ENCODE measurements at places on chromosomes 6 and 20.
A peak's percentile ranks its signal among the peaks of the same experiment; 100 is the strongest.

GRCh38 chr20:20353576-20353975, 14.3 kb upstream of the INSM1 start:
- DNase-seq, result no peak

- no peak for DNase-seq
These were observed 53.7 kb downstream of the NUDT3 start for GRCh38 chr6:34338811-34339210.

DNA sequence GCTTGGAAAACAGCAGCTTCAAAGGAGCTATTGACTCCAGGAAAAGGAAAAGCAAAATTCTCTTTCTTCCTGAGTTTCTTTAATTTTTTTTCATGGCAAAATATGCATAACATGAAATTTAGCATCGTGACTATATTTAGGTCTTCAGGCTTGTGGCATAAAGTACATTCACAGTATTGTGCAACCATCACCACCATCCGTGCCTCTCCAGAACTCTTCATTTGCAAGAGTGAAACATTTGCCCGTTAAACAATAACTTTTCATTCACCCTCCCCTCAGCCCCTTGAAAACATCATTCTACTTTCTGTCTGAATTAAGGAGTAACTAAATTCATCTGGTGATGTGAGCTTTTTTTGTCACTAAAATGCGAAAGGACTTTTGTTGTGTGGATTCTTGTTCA, 251.7 kb downstream of the PHACTR1 start:
- DNase-seq, result no peak

DNA sequence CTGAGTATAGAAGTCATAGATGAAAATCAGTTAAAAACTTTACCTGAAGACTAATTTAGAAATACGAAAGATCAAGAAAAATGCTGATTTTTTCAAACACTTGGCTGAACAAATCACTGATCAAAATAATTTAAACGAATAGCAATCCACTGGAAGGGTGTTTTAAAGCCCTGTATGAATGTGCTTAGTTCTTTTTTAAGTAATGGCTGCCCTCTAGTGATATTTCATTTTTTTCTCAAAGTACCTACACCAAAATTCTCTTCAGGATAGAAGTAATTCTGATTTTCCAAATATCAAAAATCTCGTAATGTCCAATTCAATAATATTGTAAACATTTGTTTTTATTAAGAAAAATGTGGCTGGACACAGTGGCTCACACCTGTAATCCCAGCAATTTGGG, 32.5 kb downstream of the AKAP7 start:
- DNase-seq, result no peak

- DNase-seq, result peak; percentile 95
These were observed at the start of gene SPATA2 for GRCh38 chr20:49915380-49916145. TSS of gene SPATA2 (minus strand) at chr20:49915529. CDS start at chr20:49908490, 7,039 bp downstream.

DNA sequence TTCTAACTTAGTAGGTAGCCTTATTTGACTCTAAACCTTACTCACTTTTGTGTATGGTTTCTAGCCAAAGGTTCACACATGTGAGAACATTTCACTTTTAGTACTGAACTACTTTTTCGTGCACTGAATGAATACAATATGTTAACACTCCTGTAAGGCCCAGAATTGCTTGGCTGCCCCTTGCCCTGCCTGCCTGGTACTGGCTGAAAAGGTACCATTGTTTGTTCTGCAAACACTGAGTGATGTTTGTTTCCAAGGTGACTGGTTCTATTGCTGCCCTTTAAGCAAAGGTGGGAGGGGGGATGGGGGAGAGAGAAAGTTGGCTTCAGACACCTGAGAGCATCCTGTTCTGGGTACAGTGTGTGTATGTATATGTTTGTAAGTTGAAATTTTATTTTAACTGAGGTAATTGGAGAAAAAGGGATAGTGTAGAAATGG, 31.2 kb downstream of the RREB1 start:
- peak; percentile 64 for DNase-seq

DNA sequence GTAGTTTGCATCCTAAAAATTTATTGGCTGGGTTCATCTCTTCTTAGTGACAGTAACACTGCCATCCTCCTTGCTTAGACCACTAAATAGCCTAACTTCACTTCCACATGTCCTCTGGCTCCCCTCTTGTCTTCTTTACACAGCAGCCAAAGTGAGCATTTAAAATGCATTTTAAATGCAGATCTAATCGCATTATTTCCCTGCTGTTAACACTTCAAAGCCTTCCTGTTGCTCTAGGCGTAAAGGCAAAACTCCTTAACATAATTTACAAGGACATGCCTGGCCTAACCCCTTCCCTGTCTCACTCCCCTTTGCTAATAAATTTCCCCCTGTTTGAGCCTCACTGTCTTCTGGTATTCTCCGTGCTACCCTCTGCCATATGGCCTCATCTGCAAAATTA, 26.5 kb downstream of the NKAIN2 start:
- no peak for DNase-seq

DNA sequence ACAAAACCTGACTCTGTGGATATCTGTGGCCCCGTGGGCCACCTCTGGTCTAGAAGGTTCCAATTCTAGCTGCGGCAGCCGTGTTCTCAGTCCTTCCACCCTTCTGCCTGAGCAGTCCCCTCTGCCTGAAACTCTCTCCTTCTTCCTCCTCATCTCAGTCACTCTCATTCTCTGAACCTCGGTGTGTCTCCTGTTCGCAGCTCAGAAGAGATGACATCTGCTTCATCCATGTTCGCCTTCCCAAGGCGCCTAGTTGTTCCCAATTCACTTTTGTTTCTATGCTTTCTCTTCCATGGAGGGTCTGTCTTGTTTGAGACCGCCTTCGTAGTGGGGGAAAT, 95.5 kb downstream of the CEBPB start:
- peak; percentile 32 for DNase-seq

DNA sequence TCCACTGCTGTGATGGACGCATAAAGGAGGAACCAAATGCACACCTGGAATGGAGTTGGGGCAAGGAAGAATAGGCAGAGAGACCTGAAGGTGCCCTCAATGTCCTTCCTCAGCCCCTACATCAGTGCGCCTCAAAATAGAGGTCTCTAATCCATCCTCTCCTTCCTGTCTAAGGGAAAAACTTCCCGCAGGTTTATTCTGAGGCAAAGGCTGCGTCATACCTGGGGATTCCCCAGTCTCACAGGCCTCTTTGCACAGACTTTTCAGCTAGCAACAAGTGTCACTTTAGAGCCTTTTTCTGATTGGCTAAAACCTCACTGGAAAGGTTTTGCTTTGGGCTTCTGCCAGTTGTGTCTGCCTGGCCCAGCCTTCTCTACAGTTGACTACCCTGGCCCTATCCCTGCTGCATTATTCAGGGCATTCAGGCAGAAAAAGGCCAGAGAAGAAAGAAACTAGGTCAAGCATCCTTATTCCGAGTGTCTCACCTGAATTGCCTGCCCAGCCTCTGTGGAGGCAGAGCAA, 1.8 kb upstream of the HLA-DQB1 start:
- peak; percentile 62 for DNase-seq

GRCh38 chr6:97102145-97102790, 177.7 kb downstream of the KLHL32 start:
- DNase-seq, result peak; percentile 21

GRCh38 chr6:51322505-51322904, 503.8 kb downstream of the TFAP2B start:
- DNase-seq, result no peak

DNA sequence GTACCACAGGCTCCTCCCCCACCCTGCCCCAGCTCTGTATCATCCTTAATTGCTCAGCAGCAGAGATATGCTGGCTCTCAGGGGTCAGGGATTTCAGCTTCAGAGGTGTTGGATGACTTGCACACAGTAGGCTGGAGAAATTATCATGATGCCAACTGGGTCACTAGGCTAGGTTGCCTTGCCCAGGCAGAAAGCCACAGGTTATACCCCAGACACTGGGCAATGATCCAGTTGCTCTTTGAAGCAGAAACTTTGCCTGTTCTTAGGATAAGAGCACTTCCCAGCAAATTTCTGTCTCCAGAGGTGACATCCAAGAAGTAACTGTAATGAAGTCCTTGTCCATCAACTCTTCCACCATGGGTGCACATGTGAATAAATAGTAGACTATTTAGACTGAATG, 38.3 kb upstream of the SCML4 start:
- no peak for DNase-seq

DNA sequence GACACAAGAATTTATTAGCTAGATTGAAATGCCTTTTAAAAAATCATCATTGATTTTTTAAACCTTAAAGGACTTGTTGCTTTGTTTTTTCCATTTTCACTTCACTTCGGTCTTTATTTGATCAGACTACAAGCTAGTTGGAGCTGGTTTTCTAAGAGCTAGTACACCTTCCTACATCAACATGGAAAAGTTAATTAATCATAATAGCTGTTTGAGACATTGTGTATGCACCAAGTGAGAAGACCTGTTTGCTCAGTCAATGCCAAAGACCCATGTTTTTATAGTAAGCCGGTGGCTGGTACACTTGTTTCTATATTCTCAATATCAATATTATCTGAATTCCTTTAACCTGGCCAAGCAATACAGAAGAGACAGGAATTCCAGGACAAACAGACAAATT, 310.2 kb upstream of the SGK1 start:
- no peak for DNase-seq

- DNase-seq, result no peak
These were observed 3.1 kb upstream of the NKX2-2 start for GRCh38 chr20:21516861-21517565.

- DNase-seq, result no peak
These were observed 17.8 kb downstream of the RARS2 start for GRCh38 chr6:87572021-87572420.

DNA sequence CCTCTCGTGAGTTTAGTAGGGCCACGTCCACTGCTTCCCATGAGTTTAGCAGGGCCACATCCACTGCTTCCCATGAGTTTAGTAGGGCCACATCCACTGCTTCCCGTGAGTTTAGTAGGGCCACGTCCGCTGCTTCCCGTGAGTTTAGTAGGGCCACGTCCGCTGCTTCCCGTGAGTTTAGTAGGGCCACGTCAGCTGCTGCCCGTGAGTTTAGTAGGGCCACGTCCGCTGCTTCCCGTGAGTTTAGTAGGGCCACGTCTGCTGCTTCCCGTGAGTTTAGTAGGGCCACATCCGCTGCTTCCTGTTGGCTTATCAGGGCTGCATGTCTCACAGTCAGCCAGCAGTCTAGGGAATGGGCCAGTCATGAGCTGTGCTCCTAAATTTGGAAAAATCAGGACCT, 113.7 kb upstream of the QKI start:
- no peak for DNase-seq

- DNase-seq, result no peak
These were observed 926.4 kb upstream of the SLC35B3 start for GRCh38 chr6:9361749-9362148.

DNA sequence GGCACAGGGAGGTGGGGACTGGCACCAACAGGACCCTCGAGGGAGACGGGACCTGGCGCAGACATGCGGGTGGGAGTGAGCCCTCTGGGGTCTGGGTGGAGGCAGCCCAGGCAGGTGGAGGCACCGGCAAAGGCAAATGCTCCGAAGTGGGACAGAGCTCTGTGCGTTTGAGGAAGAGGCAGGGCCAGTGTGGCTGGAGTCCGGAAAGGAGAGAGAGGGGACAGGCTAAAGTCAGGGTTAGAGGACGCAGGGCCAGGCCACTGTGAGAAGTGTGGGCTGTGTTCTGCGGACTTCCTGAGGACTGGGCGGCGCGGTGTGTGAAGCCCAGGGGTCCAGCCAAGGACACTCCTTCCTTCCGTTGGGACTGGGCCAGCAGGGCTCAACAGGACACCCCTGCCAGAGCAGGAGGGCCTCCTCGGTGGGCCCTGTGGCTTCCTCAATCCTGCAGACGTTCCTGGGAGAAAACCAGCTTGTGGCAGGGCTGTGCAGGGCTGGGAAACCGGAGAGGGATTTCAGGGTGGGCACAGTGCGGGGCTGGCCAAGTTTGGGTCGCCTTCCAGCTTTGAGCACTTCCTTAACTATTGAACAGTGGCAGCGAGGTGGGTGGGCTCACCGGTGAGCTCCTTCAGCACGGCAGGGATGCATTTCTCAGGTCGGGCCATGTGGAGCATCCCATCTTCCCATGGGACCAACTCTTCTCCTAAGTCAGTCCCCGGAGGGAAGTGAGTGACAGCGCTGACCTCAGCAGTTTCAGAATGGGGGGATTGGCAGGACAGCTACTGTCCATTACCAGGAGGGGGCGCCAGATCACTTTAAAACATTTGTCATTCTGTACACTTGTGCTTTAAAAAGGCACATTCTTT, 22.5 kb downstream of the MOCS3 start:
- peak; percentile 67 for DNase-seq

DNA sequence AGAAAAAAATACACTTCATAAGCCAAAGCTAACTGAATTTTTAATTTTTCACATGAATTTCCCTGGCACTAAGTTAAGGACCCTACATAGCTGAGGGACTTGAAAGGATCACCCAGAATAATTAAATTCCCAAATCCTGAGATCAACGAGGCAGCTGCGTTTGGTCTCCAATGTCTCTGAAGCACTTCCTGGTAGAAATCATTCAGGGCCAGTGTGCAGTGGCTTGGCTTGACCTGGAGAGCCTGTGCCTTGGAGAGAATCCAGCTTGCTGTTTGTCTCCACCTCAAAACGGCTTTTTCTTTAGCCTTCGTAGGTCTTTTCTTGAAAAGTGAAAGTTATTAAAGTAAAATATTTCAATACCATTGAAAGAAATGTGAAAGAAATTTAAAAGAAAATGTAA, 92.4 kb downstream of the SMOC2 start:
- DNase-seq, result no peak

- DNase-seq, result no peak
These were observed 34.0 kb downstream of the BPIFB4 start for GRCh38 chr20:33113387-33113908.

DNA sequence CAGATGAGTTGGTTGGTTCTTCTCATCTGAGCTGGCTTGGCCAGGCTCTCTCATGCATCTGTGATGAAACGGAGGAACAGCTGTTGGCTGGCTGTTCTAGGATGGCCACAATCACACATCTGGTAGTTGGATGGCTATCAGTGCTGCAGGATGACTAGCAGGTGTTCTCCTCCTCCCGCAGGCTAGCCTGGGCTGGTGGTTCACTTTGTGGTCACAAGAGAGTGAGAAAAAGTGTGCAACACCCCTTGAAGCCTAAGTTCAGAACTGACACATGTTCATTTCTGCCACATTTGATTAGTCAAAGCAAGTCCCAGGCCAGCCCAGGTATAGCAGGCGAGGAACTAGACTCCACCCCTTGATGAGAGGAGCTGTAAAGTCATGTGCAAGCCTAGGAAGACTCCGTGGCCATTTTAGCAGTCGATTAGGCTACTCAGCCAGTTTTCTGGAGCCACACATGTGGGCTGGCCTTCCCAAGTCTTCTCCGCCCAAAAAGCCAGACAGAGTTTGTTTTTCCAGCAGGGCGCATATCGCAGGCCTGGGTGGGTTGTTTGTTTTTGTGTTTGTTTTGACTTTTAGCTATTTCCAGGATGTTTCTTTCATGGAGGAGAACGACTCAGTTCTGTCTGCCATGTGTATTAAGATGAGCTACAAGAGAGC, 120.8 kb downstream of the ISM1 start:
- DNase-seq, result peak; percentile 6

DNA sequence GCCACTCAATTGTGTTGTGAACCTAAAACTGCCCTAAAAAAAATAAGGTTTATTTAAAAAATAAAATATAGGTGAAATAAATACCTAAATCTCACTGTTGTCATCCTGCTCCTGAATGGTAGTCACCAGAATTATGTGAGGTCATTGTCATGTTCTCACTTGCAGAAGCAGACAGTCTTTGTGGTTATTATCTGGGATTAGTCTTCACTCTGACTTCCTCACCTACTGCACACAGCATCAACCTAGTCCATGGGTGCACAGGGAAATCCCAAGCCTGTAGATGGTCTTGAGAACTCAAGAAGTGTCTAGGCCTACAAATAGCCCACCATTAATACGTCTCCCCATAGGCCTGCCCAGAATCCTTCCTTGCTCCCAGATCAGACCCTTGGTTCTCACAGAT, 97.0 kb downstream of the FOXF2 start:
- no peak for DNase-seq

Measured in activated CD4-positive, alpha-beta T cell treated with anti-CD3 and anti-CD28 coated beads, Interleukin-2, amount 50 U/mL, for 16 hours (primary cell).